ENCODE measurements at places on chromosomes 6 and 20. TPM values are rescaled to one million over a fixed set of nuclear protein-coding genes. Genes with fewer than 3 reads are reported as not detected.

CLDN20 gene
- polyA plus RNA-seq, result 0.74 TPM

LAMA4 gene
- polyA plus RNA-seq, result 78.7 TPM

THEMIS gene
- polyA plus RNA-seq, result not detected

ABRACL gene
- 54.3 TPM for polyA plus RNA-seq

CDSN gene
- not detected for polyA plus RNA-seq

HLA-E gene
- polyA plus RNA-seq, result 114 TPM

DYNLRB1 gene
- polyA plus RNA-seq, result 241 TPM

BAG2 gene
- 4.9 TPM for polyA plus RNA-seq

HLA-DOA gene
- 5.2 TPM for polyA plus RNA-seq

DNA sequence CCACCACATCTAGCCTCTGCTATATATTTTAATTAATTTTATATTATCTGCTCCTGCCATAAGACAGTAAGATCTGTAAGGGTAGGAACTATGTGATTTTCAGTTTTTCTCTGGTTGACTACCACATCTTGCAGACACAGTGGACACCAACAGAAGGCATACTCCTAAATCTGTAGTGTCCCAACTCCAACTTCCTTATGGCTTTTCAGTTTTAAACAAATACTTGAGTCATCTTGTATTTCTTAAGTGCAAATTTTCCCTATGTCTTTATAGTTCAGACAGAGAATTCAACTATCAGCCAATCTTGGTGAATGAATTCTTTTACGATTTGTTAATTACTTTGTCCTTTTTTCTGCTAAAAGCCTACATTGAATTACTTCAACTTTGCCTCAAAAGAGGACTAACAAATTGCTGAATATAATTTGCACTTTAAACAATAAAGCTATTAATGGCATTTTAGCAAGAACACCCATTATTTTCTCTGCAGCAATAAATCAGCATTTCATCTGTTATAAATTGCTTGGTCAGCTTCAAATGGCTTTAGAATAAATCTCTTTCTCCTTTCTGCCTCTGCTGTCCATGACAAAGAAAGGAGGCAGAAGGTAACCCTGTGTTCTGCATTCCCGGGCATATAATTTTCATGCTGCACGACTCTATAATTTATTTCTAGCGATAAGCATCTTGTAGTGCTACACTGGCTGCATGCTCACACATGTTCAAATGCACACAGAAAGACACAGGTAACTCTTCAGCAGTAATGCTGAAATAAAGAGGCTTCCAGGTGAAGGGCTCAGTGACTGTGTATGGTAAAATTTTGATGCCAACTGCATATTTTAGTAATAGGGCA is 144.8 kb downstream of the BACH2 start:
- no peak for DNase-seq

- DNase-seq, result no peak
Observed at GRCh38 chr6:75201901-75202672, 3.8 kb downstream of the COL12A1 start.

DNA sequence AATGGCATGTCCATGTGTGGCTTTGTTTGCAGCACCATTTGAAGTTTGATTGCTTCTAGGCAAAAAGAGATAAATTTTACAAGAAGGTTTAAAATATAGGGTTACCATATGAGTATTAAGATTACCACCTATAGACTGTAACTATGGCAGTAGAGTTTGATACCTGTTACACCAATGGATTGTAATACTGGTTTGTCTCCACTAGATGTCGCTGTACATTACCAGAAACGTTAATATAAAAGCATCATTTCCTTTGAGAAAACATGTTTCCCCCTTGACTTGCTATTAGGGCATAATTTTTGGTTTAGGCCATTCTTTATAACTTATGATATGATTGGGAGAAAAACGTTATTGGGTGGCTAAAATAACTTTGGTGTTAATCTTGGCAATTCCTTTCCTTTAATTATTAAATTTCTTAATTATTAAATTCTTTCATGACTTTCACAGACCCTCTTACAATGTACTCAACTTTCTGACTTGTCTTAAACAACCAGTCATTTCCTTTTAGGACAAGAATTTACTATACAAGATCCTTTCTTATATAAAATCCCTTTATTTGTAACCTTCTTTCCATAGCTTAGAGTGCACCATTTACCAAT is 42.8 kb downstream of the HLA-DPB1 start:
- peak; percentile 21 for DNase-seq

- DNase-seq, result no peak
Observed at GRCh38 chr6:73680289-73680918, 15.6 kb upstream of the CD109 start.

DNA sequence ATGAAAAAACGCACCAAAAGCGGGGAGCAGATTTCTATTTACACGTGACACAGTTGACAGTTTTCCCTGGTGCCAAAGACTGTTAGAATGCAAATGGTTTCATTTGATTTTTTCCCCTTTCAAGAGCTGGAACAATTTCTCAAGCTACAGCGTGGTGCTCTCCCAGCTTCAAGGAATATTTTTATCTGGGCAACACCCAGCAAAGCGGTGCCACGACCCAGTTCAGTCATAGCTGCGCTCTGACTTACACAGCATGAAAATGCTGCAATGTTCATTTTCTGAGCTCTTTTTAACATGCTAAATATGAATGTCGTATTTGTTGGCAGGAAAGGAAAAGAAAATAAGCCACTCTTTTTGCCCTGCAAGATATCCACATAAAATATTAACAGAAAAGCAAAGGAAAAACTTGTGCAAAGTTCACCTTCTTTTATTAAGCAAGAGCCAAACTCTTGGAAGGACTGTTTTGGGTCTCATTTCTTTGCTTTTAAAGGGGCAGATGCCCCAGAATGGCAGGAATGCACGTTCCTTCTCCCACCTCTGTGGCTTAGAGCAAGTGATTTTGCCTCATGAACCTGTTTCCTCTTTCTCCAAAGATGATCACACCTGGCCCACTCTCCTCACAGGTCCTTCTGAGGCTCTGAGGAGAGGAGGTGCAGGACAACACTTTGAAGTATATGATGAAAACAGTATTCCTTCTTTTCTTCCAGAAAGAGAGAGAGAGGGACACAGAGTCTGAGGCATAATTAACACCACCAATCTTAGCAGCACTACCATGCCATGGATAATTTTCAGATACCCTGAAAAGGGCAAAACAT is 47.0 kb downstream of the TTI1 start:
- no peak for DNase-seq

DNA sequence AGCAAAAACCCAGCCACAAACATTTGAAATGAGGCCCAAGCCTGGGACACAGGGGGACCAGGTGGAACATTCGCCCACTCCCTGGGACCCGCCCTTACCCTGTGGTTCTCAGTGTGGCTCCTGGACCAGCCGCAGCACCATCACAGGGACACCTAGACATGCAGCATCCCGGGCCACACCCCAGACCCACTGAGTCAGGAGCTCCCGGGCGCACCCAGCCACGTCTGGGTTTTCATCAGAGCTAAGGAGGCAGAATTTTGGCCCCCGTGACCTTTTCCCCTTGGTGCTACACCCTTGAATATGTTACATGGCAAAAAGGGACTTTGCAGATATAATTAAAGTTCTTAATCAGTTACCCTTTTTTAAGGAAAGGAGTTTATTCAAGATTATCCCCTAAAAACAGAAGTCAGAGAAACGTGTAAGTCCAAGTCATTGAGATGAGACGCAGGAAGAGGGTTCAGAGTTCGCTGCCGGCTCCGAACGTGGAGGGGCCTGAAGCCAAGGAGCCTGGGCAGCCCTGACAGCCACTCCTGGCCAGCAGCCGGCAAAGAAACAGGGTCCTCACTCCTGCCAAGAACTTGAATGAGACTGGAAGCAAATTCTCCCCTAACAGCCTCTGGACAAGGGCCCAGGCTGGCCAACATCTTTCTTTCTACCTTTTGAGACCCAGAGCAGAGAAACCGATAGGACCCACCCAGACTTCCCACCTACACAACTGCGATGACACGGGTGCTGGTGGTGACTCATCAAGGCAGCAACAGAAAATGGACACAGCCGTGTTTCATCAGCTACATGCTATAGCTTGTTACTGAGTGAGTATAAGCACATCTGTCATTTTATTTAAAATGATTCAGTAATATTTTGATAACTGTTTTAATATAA is 25.3 kb downstream of the BFSP1 start:
- no peak for DNase-seq

DNA sequence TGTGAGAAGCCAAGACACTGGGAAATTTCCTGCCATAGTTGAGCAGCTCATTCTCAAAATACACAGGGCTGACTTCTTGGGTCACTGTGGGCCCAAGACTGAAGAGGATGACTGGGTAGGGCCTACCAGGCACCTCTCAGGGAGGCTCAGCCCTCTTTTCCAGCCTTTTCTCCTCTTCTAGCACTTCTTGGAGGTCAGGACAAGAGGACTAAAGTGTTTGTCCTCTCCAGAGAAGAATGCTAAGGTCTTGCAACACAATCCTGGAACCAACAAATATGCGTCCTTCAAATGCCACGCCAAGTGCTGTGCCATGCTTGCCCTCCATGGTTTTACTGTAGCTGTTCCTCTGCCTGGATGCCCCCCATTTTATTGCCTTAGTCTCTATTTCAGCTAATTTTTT is 3.3 kb upstream of the LRRN4 start:
- DNase-seq, result no peak

GRCh38 chr6:31729515-31729978 is 448 bp upstream of the DDAH2 start:
- peak; percentile 89 for DNase-seq

DNA sequence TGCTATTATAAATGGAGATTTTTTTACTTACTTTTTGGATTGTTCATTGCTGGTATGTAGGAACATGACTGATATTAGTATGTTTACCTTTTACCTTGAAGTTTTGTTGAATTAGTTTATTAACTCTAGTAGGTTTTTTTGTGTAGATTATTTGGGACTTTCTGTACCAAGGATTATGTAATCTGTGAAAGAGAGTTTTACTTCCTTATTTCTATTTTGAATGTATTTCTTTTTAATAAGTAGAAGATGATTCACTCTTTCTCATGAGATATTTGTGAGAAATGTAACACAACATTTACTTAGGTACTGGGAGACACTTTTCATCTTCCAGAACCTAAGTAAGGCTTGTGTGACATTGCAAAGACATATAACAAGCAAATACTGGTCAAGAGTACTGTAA is 473.9 kb upstream of the HS3ST5 start:
- no peak for DNase-seq

GRCh38 chr6:16624636-16625290 is 136.5 kb downstream of the ATXN1 start:
- no peak for DNase-seq

DNA sequence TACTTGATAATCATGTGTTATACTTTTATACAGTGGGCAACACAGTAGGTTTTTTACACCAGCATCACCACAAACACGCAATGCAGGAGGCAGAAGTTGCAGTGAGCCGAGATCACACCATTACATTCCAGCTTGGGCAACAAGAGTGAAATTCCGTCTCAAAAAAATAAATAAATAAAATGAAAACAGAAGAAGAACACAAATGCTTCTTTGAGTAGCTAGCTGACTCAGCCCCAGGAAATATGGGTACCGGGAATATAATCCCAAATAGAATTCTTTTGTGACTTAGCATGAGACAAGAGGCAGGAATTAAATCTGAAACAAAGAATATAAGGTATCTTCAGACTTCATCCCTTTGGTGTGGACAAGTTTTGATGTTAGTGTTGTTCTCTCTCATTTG is 164.2 kb upstream of the ATXN1 start:
- DNase-seq, result no peak

DNA sequence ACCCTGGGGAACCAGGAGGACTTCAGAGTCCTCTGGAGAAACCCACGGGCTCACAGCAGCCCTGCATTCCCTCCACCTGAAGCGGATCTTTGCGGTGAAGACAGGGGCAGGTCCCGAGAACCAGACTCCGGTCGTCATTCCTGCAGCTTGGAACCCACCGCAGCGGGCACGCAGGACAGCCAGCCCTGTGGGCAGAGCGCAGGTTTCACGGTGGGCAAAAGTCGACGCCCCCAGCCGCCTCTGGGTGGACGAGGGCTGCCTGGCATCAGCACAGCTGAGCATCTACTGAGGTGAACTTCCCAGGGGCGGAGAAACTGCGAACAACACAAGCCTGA is 118.3 kb downstream of the PSMB1 start:
- no peak for DNase-seq

Data from right renal cortex interstitium (tissue), 3 donors.